Activated effector memory CD4-positive, alpha-beta T cell treated with Interleukin-2 at 50 U/mL for 16 hours (primary cell): ENCODE measurements at places on chromosomes 16 and 17.
A peak's percentile ranks its signal among the peaks of the same experiment; 100 is the strongest.

GRCh38 chr17:76740329-76741118 lies 2.6 kb downstream of the MFSD11 start:
- no peak for DNase-seq

GRCh38 chr16:80440667-80441066 lies 100.1 kb upstream of the DYNLRB2 start:
- no peak for DNase-seq

DNA sequence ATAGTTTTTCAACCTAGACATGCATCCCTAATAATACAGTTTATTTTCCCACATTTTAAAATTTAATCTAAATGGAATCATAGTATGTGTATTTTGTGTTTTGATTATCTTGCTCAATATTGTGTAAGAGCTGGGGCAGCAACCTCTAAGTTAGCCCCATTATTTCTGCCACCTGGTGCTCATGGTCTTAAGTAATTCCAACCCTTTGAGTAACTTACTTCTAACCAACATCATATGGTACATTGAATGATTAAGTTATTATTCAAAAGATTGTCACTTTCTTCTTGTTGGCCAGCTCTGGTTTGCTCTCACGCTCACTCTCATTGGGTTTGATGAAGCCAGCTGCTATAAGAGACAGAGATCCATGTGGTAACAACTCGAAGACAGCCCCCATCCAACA lies 3.9 kb upstream of the KRTAP4-3 start:
- no peak for DNase-seq

DNA sequence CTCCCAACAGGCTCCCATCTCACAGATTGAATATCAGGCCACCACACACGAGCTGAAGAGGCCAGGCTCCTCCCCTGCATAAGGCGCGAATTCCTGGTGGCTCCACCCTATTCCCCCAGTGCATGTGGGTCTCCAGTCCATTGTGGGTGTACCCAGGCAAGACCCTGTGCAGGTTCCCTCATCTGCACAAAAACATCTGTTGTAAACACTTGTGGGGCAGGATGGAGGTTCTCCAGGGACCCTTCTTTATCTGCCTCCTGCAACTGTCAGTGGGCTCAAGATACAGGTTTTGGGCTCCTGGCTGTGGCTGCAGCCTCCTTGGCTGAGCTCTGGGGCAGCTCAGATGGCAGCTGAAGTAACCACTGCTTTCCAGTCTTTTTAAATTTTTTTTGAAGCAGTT lies 17.6 kb upstream of the LGALS9 start:
- no peak for DNase-seq

DNA sequence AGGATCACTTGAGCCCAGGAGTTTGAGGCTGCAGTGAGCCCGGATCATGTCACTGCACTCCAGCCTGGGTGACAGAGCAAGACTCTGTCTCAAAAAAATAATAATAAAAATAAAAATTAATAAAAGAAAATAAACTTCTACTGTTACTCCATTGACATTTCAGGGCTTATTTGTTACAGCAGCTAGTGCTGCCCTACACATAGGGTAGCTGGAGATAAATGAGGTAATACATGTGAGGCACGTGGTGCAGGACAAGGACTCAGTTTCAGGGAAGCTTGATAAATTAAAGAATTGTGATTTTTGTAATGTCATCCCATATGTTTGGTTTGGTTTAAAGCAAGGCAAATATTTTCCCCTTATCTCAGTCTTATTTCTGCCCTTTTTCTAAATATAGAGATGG lies 80.3 kb downstream of the GSG1L start:
- DNase-seq = no peak

DNA sequence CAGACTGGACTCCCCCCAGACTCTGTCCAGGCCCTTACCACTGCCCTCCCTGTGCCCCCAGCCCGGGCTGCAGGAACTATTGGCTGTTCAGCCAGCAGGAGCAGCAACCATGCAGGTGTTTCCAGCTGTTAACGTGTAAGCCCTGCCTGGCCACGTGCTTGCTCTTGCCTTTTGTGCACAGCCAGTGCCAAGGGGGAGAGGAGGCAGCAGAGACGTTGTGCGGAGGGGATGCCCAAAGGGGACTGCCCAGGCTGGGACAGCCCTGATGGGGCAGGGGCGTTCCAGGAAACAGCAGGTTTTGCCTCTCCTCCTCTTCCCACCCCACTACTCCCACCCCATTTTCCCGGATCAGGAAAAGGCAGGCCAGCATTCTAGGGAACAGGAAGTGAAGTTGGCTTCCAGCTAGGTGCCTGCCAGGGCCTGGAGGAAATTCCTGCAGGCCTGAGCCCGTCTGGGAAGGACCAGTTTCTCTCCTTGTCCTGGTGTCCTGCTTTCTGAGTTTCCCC lies 16.7 kb upstream of the LASP1NB start:
- DNase-seq = no peak

- DNase-seq = no peak
Observed at GRCh38 chr16:2148714-2149629, 547 bp downstream of the RAB26 start.

- DNase-seq = no peak
Observed at GRCh38 chr16:78638371-78638770, 538.9 kb downstream of the WWOX start.

- no peak for DNase-seq
Observed at GRCh38 chr17:28468781-28469180, 4.7 kb upstream of the SLC13A2 start.

DNA sequence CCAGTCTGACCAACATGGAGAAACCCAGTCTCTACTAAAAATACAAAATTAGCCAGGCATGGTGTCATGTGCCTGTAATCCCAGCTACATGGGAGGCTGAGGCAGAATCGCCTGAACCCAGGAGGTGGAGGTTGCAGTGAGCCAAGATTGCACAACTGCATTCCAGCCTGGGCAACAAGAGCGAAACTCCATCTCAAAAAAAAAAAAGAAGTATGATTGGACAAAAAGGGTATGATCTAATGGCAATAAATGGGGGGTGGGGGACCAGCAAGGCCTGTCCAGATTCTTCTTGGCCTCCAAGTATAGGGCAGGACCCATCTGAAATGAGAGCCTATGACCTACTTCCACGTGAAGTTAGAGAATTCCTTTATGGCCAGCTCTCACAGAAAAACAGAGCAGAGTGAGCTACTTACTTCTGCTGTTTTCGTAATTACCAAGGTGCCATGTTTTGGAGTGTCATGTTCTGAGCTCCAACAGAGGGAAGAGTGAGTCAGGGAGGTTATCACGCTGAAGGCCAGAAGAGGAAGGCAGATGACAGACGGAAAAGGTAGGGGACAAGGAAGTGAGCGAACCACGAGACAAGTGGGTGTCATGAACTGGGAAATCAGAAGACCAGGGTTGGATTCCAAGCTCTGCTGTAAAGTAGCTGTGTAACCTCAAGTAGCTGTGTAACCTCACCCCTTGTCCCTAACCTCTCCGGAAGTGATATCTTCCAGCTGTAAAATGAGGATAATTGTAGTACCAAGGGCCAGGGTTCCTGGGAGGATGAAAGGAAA lies 3.6 kb upstream of the ZMYND15 start:
- DNase-seq = no peak

DNA sequence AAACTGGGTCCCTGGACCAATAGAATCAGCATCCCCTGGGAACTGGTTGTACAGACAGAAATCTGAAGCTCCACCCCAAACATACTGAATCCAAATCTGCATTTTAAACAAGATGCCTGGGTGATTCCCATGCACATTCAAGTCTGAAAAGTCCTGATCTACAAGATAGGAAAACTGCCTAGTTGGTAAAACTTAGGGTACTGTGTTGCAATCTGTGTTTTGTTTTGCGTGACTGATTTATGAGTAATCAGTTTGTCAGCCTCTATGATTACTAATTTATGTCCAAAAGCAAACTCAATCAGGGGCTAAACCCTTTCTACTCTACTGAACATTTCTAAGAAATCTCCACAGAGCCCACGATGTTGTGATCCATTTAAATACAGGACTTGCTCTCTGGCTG lies 103.8 kb downstream of the YPEL2 start:
- no peak for DNase-seq

DNA sequence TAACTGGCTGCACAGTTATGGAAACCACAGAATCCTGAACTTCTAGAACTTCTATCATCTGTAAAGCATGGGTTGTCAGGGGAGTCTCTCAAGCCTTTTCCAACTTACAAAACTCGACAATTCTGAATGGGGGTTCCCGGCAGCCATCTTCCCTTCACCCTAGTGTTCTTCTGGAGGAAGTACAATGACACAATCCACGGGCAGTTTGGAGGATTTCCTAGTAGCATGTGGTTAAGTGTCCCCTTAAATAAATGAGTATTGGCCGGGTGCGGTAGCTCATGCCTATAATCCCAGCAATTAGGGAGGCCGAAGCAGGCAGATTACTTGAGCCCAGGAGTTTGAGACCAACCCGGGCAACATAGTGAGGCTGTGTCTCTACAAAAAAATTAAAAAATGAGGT lies 2.1 kb downstream of the SLC16A6 start:
- DNase-seq = no peak

- DNase-seq = no peak
Observed at GRCh38 chr17:64130559-64131001, 636 bp upstream of the ERN1 start.

DNA sequence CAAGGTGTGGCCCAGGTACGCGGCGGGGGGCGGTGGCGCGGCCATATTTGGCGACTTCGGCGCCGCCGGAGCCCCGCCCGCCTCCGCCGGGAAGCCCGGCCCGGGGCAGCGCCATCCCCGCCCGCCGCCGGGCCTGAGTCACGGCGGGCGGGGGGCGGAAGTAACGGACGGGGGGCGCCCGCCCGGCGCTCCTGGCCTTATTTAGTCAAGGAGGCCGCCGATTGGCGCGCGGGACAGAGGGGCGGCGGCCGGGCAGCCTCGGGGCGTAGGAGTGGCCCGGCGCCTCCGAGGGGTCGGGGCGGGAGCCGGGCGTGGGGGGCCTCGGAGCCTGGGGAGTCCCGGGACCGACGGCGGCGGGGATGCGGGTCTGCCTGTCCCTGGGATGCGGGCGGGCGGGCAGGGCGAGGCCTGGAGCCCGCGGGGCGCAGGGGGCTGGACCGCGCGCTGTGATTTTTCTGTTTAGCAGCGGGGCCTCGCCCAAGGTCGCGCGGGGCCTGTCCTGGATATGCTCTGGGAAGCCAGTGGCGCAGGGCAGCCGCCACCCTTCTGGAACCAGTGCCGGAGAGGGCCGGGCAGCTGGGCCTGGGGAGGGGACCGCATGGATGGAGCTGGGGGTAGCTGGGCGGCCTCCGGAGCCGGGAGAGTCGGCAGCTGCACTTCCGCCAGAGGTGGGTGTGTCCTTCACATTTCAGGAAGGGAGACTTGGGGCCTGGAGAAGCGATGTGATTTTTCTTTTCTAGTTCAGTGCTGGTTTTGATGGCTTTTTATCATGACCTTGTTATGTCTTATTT lies 2.3 kb upstream of the ACTG1 start:
- DNase-seq = peak; percentile 61

DNA sequence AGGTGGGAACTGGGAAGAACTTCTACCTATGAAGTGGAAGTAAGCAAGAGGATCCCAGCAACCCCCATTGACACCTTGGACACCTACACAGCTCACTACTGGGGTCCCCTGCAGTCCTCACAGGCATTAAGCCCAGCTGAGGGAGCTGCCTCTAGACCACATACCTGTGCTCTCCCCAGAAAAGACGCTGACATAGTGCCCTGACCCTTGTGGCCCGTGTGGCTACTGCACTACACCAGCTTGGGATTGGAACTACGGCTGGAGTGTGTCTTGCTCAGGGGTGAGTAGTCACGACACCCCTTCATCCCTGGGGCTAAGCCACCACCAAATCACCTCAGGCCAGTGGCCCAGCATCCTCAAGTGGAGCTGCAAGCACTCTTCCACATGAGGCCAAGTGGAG lies 54.2 kb upstream of the NSRP1 start:
- DNase-seq = no peak

DNA sequence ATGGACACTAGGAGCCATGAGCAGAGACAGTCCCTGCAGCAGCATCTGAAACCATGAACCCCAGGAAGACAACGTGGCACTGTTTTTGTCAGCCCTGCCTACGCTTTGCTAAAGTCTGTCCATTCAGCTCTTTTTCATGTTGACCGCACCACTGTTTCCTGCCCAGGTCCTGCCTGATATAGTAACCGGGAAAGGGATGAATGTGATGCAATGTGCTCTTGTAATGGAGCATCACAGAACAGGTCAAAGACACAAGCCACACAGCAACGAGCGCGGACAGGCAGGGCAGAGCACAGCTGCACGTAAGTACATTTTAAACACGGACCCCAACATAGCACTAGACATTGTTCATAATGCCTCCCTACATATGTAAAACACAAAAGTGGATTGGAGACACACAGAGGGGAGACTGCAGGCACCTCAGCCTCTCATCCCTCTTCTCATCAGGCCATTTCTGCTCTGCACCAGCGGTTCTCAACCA lies 16.9 kb upstream of the TNFRSF13B start:
- DNase-seq = no peak

DNA sequence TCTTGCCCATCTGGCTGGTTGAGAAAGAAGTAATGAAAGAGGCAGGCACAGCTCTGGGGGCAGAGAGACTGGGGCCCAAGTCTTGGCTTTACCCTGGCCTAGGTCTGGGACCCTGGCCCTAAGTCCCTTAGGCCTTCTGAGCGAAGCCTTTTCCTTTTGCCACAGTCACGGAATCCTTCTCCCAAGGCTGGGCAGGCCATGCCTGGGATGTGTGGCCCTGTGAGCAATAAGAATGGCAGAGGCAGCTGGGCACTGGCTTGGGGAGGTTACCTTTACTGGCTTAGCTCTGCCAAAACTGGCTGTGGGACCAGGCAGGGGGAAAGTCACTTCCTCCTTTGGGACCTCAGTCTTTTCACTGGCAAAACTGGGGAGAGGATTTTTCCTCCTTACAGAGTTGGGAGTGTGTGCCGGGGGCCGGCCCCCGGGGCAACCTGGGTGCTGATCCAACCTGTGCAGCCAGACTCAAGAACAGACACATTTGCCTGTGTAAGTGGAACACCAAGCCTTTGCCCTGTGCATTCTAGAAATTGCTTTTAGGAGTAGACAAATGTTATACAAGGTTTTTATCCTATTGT lies 12.9 kb downstream of the FOXF1 start:
- DNase-seq = no peak

DNA sequence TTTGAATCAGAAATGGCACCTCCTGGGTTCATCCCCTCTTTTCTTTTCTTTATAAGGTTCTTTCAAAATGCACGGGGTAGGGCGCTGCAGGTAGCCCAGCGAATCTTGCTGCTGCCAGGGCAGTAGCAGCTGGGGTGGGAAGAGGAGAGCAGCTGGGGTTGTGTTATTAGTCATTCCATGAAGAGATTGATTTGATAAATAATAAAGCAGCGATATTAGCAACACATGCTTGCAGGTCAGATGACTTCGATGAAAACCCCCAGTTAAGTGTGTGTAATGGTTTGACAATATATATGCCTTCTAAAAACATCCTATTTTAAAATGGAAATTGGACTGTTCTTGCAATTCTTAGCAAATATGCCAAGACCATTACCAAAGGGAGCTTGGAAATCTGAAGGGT lies 200.7 kb downstream of the CCDC182 start:
- DNase-seq = no peak
